H4 (cell line): ENCODE measurements at places on chromosomes 3 and 15.

- no peak for DNase-seq
These were observed 71.1 kb upstream of the SPATA12 start for GRCh38 chr3:56989169-56989976.

DNA sequence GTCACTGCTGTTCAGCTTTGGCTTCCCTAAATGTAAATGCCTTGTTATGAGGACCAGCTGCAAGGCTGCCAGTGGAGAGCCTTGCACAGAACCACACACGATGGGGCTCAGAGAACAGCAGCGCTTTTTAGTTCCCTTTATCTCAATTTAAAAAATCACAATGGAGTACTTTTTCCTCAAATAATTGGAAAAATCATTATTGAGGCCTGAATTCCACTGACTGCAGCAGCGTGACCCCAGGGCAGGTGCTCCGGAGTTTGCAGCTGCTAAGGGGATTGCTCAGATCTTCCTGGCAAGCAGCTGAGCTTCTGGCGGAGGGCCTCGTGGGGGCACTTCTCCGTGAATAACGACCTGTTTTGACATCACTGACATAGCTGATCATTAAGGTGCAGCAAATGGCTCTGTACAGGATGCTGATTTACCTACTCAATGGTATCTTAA lies 245.6 kb upstream of the TRIM42 start:
- no peak for DNase-seq

- no peak for DNase-seq
These were observed 55.1 kb downstream of the GPR160 start for GRCh38 chr3:170092907-170093306.

DNA sequence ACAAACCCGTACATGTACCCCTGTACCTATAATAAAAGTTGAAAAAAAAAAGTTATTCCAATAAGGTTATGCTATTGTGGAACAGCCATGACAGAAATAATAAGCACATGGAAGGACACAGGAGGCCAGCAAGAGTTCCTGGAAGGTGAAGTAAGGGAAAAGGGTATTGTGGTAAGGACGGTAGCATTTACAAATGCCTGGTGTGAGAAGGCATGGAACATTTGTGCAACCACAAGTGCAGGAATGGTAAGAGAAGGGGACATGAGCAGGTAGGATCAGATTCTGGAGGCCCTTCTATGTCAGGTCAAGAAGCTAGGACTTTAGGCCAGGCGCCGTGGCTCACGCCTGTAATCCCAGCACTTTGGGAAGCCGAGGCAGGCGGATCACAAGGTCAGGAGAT lies 82.5 kb downstream of the PPP2R3A start:
- DNase-seq: no peak

DNA sequence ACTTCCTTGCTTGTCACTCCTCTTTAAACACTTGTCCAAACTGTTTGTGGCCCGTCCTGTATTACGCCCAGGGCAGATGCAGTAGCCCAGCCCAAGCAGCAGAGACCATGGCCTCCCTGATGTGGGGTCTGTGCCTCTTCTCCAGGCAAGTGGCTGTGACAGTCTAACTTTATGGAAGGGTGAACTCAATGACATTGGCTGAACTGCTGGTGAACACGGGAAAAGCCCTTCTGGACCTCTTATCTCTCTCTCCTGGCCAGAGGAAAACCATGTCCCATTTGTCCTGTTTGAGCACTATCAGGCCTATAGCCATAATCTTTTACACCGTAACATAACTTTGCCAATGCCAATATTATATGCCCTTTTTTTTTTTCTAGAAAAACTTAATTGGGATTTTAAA lies 67.6 kb downstream of the SMAD3 start:
- DNase-seq: no peak

GRCh38 chr15:69573815-69574475 lies 121.3 kb downstream of the RPLP1 start:
- DNase-seq: no peak
